ENCODE measurements at places on chromosomes 1 and 21.

GRCh38 chr1:49197081-49197480, 420.4 kb upstream of the BEND5 start:
- no peak for DNase-seq

GRCh38 chr1:65881067-65881594, 88.4 kb downstream of the PDE4B start:
- DNase-seq = no peak

GRCh38 chr1:234983564-234984238, 144.9 kb downstream of the TOMM20 start:
- DNase-seq = no peak

DNA sequence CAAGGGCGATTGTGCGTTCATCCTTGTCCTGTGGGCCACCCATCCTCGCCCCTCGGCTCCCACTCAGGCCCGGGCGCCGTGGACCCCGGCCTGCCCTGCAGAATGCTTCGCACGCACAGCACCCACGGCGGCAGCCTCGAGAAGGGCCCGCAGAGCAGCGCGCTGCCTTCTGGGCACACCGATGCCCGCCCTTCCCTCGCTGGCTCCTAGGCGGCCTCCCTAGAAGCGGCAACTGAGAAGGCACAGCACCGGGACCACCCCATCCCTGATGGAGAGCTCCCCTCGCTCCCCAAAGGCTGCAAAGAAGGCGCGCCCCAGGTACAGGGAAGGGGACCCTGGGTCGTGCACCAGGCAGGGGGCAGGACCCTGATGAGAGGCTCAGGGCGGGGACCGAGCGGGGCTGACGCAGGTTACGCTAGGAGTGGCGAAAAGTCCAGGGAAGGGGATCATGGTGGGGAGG, 971 bp downstream of the CAPZB start:
- no peak for DNase-seq

DNA sequence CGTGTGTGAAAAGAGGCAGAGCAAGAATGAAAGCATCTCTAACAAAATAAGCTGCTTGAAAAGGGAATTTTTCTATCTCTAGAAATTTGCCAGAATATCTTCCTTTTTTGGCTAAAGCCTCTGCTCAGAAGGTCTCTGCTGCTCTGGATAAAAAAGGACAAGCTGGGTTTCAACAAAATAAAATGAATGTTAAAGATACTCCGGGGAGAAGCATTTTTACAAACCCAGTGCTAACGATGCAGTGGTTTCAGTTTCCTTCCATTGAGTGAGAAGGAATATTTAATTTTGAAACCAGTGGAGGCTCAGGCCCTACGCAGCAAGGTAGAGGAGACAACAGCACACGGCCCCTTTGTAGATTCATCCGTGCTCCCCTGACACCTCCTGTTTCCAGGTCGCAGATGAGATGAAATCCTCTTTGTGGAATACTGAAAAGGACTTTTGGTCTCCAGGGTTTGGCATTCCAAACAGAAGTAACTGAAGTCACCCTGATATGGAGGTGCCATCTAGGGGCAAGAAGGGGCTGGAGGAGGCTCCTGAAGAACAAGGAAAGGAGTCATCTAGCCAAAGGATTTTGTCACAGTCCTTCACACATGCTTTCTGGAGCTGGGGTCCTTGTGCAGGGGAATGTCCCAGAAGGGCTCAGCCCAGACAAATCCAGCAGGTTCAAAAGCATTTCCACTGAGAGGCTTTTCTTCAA, 65.7 kb upstream of the SYT6 start:
- DNase-seq = no peak

DNA sequence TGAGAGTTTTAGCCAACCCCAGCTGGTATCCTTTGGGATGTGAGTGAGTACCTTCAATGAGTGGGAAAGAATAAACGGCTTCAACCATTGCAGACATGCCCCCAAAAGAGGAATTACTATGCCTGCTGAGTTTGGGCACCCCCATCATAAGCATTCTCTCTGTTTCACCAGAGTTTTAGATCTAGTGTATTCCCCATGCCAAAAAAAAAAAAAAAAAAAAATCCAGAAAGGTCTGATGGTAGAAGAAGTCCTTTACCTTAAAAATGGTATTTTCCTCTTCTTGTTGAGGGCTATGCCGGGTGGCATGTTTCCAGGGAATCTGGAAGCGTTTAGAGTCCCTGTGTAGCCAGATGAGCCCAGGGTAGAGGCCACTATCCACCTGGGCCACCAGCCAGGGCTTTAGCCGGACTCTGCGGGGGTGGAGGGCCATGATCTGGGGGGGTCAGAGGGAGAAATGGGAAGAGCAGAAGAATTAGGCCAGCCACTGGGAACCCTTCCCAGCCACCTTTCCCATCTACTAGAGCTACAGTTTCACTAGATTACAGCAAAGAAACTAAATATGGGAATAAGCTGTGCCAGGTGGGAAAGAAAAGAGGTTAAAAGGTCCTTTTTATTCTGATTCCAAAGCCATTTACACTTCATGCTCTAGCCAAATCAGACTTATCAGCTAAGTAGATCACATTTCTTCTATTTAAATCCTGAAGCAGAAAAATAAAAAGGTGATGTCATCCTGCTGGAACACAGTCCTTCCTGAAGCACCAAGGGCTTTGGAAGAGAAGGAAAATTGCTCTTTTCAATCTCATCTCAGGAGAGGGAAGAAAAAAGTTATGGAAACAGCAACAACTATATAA, 4.7 kb downstream of the IRF6 start:
- DNase-seq = no peak

DNA sequence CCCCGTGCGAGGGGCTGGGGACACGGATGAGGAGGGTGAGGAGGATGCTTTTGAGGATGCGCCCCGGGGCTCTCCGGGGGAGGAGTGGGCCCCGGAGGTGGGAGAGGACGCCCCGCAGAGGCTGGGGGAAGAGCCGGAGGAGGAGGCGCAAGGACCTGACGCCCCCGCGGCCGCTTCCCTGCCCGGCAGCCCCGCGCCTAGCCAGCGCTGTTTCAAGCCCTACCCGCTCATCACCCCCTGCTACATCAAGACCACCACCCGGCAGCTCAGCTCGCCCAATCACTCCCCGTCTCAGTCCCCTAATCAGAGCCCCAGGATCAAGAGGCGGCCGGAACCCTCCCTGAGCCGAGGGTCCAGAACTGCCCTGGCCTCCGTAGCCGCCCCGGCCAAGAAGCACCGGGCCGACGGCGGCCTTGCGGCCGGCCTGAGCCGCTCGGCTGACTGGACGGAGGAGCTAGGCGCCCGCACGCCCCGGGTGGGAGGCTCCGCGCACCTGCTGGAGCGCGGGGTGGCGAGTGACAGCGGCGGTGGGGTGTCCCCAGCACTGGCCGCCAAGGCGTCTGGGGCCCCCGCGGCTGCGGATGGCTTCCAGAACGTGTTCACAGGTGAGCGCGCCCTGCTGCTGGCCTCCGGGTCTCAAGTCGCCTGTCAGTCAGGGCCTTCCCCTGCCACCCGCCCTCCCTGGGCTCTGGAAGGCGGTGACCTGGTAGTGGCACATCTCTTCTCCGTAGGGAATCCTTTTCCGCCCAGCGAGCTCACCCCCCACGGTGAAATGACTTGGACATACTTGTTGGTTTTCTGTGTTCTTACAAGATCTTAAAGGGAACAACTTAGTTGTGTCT, 1.7 kb downstream of the FMN2 start:
- DNase-seq = no peak

GRCh38 chr1:195763907-195764374, 844.3 kb downstream of the KCNT2 start:
- DNase-seq = no peak

DNA sequence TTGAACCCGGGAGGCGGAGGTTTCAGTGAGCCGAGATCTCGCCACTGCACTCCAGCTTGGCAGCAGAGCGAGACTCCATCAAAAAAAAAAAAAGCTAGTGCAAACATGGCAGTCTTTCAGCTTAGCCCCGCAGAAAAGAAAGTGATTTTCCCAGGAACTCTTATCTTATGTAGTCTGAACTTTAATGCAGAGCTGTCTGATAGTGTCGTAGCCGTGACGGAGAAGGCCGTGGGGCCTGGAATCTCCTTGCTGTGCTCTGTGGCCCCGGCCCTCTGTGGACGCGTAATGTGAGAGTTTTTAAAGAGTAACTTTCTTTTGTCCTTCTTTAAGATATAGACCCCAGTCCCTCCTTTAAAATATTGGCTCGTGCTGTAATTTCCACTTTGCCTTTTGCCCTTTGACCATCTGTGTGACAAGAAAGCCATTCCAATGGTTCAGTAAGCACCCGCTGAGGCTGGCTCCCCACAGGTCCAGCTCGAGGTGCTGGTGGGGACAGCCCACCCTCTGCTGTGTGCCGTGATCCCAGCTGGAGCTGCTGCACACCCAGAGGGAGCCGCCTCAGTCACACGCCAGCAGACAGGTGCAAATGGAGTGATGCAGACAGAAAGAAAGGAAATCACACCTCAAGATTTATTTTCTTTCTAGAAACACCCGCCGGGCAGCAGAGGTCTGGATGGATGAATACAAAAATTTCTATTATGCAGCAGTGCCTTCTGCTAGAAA, 164.0 kb downstream of the PGBD5 start:
- DNase-seq = no peak

DNA sequence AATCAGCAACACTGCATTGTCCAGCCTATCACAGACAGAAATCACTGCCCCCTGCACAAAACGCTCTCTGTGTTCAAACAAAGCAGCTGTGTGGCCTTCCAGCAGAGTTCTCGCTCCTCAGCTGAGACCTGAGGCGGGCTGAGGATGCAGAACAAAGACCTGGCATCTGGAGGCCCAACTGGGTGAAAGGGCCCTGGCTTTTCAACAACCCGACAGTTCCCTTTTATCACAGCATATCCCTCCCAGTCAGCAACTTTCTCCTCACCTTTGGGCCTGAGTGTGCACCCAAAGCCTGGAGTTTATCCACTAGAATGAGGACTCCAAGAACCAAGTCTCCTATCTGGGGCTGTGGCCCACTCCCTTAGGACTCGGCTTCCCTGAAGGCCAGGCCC, 42.6 kb upstream of the A3GALT2 start:
- DNase-seq = no peak
